ENCODE measurements at places on chromosomes 6 and 20.

GRCh38 chr6:130693944-130694343, 133.3 kb upstream of the SMLR1 start:
- no peak for DNase-seq

DNA sequence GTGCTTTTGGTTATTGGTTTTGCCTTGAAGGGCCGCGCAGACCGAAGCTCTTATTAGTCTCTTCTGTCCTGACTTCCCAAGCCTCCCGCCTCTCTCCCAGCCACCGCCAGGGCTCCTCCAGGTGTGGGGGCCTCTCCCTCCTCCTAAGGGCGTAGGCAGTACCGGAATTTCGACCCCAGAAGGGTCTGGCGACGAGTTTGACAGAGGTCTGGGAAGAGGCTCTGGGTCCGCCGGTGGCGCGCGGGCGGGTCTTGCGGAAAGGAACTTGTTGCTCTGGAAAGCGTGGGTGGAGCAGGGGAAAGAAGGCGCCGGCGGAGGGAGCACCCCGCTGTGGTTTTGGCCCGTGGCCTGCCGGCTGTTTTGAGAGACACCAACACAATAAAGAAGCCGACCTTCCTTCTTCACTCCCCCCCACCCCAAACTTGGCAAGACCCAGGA, 1.8 kb downstream of the PCSK2 start:
- DNase-seq: no peak

DNA sequence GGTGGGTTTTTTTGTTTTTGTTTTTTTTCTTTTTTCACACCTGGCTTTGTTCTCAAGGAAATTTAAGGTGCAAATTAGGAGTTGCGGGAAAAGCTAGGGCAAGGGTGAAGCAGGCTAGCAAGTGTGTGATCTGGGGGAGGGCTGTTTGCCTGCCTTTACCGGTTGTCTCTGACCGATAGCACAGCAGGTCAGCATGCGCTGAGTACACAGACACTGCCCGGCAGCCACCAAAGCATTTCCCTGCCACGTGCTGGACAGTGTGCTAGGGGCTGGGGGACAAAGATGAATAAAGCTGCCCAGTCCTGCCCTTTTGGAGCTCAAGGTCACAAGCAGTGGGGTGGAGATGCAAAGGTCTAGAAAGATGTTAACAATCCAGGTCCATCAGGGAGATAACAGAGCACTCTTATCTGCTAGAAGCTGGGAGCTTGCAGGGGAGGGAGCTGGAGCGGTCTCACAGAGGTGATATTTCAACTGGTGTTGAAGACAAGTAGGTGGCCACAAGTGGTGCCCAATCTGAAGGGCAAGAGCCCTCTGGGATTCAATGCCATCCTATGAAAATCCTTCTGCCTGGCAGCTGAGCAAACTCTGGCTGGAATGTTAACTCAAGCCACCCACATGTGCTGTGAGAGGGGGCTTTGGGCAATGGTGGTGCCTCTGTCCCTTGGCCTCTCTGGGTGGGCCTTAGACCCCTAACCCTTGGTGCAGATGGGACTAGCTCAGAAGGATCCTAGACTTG, 24.5 kb downstream of the TTBK1 start:
- no peak for DNase-seq

GRCh38 chr20:42914302-42914701, 275.4 kb downstream of the PTPRT start:
- DNase-seq: no peak

- no peak for DNase-seq
Observed at GRCh38 chr6:141532211-141532610, 600.5 kb upstream of the GJE1 start.

DNA sequence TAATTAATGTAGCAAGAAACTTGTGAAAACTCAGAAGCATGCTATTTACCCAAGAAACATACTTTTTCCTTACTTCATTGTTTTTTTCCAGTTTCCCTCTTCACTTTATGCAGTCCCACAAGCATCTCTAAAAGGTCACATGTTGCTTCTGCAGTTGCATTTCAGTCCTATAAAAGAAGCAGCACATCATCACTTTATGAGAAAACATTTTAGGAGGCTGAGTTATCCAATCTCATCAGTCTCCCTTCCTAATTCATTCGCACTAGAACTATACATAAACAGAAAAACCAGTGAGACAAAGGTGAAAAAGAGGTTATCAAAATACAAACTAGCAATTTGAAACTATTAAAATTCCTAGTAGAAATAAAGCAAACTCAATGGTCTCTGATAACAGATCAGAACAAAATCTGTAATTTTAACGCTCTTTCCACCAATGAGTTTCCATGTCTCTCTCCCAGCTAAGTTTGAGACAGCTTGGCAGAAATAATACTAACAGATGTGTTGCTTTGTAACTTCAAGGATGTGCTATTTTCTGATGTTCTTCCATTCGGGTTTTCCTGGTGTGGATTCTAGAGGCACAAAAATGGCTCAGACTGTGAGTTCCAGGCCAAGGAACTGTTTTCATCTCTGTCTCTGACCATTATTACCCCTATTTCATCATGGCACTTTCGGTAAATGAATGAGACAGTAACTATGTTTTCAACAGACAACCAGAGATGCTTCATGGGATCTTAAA, 48.4 kb downstream of the ZHX3 start:
- no peak for DNase-seq

- no peak for DNase-seq
Observed at GRCh38 chr20:31962761-31963160, 5.2 kb upstream of the XKR7 start.

- peak; percentile 23 for DNase-seq
Observed at GRCh38 chr6:133218852-133219251, 22.3 kb upstream of the EYA4 start.

- no peak for DNase-seq
Observed at GRCh38 chr6:33905071-33905609, 101.3 kb upstream of the MLN start.

- no peak for DNase-seq
Observed at GRCh38 chr6:85726206-85726605, 83.5 kb upstream of the SYNCRIP start.

- DNase-seq: no peak
Observed at GRCh38 chr6:69775941-69776340, 20.9 kb downstream of the LMBRD1 start.

DNA sequence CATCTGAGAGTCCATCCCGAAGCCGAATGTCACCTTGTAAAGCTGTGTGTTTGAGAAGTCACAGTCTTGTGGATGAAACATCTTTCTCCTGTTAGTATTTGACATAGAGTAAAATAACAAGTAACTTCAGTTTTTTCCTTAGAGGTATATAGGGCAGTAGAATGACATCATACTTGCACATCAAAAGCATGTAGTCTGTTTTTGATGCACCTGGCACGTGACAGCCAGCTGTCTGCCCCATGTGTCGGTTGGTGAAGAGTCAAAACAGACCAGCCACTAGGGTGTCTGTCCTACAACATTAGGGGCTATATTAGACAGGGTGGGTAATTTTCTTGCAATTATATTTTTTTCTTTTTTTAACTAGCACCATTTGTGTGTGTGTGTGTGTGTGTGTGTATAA, 70.2 kb downstream of the SNX9 start:
- no peak for DNase-seq

GRCh38 chr6:17506962-17507361, 93.1 kb upstream of the FAM8A1 start:
- DNase-seq: no peak

All from astrocyte (in vitro differentiated cells and primary cell).